ENCODE measurements at places on chromosomes 1 and 21.

DNA sequence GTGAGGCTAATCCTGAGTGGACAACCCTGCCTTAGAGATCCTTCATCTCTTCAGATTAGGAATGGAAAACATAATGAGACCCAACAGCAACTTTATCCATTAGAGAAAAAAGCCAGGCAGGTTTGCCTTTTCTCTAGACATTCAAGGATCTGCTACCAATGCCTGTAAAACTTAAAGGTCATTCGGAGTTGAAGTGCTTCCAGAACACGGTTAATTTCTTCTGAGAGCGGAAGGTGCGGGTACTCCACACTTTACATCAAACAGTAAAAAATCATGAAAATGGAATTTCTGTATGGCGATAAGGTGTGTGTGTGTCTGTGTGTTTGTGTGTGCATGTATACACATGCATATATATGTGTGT, 65.2 kb upstream of the PRKACB start:
- no peak for DNase-seq

DNA sequence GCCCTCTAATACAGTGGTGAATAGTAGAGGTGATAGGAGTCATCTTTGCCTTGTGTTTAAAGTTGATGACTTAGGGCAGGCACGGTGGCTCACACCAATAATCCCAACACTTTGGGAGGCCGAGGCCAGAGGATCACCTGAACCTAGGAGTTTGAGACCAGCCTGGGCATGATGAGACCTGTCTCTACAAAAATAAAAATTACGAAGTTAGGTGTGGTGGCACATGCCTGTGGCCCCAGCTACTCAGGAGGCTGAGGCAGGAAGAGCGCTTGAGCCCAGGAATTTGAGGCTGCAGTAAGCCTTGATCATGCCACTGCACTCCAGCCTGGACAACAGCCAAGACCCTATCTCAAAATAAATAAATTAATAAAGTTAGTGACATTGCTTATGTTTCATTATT, 26.6 kb downstream of the CAPZA1 start:
- DNase-seq: no peak

GRCh38 chr1:18541046-18541795, 60.5 kb downstream of the KLHDC7A start:
- DNase-seq: no peak

GRCh38 chr1:244137725-244138124, 86.6 kb downstream of the ZBTB18 start:
- DNase-seq: no peak

GRCh38 chr1:245933431-245934045, 573.5 kb downstream of the SMYD3 start:
- DNase-seq: no peak

DNA sequence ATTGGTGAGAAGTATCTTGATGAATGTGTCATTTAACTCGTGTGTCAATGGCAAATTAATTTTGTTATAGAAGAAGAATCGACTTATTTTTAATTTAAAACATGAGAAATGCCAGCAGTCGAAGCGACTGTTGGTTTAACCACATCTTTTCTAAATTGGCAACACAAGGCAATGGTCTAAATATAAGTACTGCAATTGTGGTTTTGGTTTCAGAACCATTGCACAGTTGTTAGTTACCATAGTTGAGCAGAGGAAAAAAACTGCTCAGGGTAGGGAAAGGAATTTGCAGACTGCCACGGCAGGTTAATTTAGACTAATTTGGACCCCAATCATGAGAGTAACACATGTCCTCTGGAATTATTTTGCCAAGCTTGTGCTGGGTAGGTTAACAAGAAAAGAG, 185.6 kb upstream of the RUNX1 start:
- no peak for DNase-seq

DNA sequence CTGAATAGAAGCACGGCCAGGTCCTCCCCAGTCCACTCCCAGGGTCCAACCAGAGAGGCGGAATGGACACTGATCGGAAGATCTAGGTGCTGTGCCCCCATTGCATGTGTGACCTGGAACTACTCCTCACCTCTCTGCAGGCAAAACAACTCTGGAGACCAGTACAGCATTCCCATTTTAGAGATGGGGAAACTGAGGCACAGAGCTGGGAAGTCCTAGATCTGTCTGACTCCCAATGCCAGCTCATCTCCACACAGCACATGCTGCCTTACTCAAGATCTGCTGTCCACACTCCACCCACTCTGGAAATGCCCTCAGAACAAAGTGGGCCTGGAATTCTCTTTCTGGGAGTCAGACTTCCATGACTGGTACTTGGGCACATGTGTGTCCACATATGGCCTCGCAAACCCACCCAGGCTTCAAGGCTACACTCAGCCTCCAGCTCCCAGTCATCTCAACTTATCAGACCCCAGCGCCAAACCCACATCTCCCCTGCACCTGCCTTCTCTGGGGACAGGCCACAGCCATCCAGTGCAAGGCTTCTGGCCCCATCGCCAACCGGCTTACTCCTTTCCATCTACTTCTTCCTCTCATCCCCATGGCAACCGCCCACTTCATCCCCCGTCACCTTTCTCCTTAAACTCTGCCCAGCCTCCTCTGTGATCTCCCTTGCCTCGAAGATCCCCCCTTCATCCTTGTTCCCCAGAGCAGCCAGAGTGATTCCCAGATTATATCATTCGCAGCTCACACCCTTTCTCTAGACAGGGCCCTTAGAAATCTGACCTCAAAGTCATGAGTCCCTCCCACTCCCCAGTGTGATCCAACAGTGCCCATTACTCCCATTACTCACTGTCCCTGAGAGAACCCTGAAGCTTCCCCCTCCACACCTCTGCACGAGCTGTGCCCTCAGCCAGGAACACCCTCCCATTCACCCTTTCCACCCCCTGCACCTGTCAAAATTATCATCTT, 2.7 kb downstream of the COL8A2 start:
- DNase-seq: no peak

DNA sequence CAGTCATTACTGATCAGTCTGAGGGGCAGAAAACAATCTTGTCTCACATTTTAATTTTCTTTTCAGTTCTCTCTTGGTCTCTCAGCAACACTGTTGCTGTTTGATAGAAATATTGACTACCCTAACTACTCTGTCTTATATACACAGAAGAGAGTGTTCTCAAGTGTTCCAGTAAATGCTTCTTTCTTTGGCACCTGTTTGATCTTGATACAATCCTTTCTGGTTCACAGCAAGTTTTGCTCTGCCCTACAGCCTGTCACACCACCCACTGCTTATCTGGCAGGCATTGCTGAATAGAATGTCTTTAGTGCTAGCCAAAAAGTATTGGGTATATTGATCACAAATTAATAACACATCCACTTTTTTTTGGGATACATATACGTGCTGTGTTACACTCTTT, 75.7 kb upstream of the WLS start:
- no peak for DNase-seq

DNA sequence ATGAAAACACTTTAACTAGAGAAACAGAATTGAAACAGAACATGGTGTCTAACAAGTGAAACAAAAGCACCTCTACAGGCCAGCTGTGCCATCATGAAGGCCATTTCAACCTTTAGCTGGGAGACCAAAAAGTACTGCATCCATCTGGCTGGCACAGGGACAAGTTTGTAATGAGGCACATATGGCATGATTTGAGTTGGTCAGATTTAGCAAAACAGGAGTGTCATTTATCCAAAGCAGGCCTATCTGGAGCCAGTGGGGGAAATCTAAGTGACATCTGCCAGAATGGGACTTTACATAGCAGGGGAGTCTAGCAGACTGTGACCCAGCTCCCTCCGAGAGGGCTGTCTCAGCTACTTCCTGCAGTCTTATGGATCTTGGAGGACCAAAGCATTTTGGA, 51.9 kb downstream of the DNTTIP2 start:
- DNase-seq: no peak

DNA sequence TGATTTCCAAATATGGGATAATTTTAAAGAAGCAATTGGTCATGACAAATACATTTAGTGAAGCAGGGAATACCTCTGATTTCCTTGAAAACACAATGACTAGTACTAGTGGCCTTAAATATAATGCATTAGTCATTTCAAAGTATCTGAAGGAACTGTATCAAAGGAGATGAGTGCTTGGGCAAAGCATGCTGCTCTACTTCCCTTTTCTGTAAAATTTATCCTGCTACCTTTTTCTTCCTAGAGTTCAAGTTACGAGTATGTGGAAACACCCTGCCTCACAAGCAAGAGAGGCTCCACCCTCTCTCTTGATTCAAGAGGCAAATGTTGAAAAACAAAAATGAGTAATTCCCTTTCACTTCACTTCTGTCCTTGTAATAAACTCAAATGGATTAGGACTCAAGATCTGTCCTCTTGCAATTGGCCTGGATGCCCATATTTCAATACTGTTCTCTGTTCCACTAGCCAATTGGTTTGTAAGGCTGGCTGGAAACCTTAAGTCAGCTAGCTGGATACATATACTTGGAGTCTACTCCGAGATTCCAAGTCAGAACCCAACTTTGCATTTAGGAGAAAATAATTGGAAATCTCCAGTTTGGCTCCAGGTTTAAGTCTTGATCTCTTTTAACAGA, 92.5 kb downstream of the CDC42BPA start:
- no peak for DNase-seq

DNA sequence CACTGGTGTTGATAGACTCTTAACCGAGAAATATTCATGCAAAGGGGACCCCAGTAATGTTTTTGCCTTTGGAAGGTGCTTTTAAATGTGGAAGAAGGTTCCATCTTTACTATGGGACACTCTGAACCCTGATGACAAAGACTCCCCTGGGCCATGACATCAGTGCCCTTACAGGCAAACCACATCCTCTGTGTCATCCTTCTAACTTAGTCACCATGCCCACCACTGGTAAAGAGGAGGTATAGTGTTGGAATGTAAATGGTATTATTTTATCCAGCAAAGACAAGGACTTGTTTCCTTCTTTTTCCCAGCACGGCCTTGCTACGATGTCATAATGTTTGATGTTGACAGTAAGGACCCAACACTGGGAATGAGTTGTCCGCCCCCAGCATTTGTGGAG, 12.6 kb downstream of the METTL13 start:
- no peak for DNase-seq

DNA sequence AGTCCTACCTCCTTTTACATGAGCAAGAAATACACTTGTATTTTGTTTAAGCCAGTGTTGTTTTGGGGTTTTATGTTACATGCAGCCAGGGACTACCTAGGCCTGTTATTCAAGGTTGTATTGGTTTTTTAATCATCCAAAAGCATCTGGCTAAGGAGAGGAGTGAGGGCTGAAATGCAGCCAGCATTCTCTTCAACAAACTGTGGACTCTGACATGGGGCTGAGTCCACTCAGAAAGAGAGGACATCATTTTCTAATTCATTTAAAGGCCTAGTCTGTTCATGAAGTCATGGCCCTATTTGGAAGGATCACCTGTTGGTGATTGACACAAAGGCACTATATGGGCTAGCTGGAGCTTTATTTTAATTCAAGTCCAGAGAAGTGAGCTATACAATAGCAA, 190.4 kb downstream of the TTLL7 start:
- no peak for DNase-seq

DNA sequence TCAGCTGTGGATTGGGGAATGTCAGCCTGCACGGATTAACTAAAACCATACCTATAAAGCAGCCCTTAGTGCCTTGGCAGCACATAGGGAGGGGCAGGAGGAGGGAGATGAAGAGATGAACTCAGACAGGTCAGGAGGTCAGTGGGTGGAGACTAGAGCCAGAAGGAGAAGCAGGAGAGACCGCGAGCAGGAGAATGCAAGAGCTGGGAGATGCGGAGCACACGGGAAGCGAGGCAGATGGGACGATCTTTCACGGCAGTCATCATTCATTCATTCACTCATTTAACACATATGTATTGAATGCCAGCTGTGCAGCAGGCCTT, 41.9 kb downstream of the NEK2 start:
- DNase-seq: no peak

DNA sequence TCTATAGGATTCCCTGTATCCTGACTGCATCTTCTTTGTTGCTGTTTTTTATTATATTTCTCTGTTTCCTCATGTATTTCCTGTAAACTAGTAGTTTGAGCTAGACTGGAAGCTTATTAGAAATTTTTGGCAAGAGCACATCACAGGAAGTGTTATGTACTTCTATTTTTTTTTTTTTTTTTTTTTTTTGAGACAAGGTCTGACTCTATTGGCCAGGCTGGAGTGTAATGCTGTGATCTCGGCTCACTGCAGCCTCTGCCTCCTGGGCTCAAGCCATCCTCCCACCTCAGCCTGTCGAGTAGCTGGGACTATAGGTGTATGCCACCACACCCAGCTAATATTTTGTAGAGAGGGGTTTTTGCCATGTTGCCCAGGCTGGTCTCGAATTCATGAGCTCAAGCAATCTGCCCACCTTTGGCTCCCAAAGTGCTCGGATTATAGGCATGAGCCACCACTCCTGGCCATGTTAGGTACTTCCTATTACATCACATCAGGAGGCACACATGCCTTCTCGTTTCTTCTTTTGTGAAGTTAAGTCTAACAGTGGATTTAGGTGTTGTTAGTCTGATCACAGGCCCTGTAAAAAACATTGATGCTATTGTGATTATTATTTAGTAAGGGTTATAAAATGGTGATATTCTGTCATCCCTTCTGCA, 12.5 kb downstream of the C1orf21 start:
- DNase-seq: no peak

DNA sequence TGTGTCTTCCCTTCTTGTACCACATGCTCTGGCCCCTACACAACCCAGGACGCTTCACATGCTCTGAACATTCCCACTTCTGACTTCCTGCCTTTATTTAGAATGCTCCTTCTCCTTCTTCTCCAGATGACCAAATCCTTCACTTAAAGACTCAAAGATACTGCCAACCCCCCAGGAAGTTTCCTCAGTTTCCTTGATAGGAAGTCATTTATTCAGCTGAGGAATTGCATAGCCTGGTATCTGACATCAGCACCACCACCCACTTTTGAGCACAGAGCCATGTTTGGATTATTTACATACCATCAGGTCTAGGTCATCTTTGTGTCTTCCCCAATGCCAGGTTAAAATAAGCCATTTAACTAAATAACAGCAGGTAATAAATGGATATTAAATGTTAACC, 42.4 kb downstream of the GFI1 start:
- no peak for DNase-seq

GRCh38 chr1:189859385-189859977, 618.2 kb downstream of the BRINP3 start:
- DNase-seq: no peak

GRCh38 chr1:74650561-74650960, 23.0 kb downstream of the ERICH3 start:
- DNase-seq: no peak

- no peak for DNase-seq
These were observed 5.0 kb downstream of the PPOX start for GRCh38 chr1:161171191-161171590.

GRCh38 chr1:10728595-10729410, 67.6 kb downstream of the CASZ1 start:
- DNase-seq: no peak

All from activated CD4-positive, alpha-beta T cell treated with anti-CD3 and anti-CD28 coated beads, Interleukin-2, amount 50 U/mL, for 24 hours (primary cell).